ENCODE measurements at places on chromosomes 5 and 9.
A peak's percentile ranks its signal among the peaks of the same experiment; 100 is the strongest.

DNA sequence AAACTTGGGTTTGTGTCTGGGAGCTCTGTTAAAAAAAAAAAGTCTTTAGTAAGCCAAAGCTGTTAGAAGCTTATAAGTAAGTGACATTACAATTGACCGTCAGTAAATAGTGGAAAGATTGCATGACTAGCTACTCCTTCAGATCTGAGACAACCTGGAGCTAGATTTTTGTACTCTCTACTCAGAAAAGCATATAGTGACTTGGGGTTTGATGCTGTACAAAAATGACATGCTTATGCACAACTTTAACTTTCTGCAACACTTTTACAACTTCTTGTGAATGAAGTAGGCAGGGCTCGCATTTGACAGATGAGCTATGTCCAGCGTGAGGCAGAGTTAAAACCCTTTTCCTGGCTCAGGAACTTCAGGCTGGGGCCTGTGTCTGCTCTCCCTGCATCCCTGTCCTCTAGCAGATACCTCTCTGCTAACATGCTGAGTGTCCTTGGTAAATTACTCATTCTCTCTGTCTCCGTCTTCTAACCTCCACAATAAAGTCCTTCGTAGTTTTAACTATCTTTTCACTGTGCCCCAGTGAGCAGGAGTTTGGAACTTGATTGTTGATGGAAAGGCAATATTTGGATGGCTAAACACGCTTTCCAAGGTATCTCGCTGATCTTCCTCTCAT lies 471 bp upstream of the GHR start:
- no peak for DNase-seq

DNA sequence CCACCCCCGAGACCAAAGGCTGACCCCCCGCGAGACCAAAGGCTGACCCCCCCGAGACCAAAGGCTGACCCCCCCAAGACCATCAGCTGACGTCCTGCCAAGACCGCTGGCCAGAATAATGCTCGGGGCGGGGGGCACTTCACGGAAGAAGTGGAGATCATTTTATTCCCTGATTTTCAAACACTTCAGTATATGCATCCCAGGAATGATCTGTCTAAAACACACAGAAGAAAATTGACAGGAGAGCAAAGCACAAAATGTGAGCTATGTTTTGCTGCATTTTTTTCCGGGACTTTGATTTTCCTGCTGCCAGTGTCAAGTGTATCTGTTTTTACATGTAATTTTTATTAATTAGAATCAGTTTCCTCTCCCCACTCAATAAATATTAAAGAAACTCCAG lies 67.1 kb downstream of the ADAMTS2 start:
- no peak for DNase-seq

DNA sequence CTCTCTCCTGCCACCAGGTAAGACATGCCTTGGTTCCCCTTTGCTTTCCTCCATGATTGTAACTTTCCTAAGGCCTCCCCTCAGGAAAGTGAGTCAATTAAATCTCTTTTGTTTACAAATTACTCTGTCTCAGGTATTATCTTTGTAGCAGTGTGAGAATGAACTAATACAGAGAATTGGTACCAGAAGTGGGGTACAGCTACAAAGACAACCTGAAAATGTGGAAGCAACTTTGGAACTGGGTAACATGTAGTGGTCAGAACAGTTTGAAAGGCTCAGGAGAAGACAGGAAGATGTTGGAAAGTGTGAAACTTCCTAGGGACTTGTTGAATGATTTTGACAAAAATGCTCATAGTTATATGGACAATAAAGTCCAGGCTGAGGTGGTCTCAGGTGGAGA lies 97.2 kb downstream of the FAM170A start:
- DNase-seq: no peak

GRCh38 chr5:1089146-1089545 lies 22.7 kb downstream of the SLC12A7 start:
- no peak for DNase-seq

DNA sequence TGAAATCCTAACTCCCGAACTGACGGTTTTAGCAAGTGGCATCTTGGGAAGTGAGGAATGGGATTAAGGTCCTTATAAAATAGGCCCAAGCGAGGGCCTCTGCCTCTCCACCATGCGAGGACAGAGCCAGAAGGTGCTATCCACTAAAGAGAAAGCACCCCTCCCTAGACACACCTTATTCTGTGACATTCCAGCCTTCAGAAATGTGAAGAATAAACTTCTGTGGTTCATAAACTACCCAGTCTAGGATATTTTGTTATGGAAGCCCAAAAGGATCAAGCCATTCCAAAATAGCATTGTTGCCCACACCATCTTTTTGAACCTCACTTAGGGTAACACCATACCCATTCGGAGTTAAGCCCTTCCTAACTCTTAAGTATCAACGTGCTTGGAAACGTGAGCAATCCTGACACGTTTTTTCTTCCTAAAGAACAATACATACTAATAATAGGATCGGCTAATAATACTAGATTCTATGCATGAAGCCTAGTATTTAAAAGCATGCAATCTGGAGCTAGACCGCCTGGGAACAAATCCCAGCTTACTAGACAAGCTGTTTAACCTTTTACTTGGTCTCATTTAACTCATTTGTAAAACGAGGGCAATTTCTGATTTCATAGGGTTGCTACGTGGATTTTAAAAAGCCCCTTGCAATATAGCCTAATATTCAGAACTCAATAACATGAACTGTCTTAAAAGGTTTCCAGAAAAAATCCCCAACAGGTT lies 1.1 kb upstream of the SMC2 start:
- DNase-seq: no peak

DNA sequence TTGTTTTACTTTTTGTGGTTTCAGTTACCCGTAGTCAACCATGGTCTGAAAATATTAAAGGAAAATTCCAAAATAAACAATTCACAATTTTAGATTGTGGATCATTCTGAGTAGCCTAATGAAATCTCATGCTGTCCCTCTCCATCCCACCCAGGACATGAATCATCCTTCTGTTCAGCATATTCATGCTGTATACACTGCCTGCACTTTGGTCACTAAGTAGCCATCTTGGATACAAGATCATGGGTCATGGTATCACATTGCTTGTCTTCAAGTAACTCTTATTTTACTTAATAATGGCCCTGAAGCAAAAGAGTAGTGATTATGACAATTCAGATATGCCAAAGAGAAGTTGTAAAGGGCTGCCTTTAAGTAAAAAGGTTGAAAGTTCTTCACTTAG lies 536.5 kb upstream of the ACO1 start:
- DNase-seq: no peak

GRCh38 chr5:116281309-116281708 lies 196.5 kb downstream of the COMMD10 start:
- no peak for DNase-seq

- no peak for DNase-seq
Observed at GRCh38 chr5:32147959-32148358, 26.2 kb downstream of the GOLPH3 start.

- no peak for DNase-seq
Observed at GRCh38 chr5:10577371-10578292, 13.8 kb downstream of the ANKRD33B start.

GRCh38 chr5:58460002-58460731 lies at the start of gene PLK2:
PLK2 (minus strand) TSS chr5:58460086; CDS start chr5:58459959, 127 bp downstream.
- DNase-seq: no peak

GRCh38 chr9:6829027-6829426 lies 71.3 kb downstream of the KDM4C start:
- no peak for DNase-seq

DNA sequence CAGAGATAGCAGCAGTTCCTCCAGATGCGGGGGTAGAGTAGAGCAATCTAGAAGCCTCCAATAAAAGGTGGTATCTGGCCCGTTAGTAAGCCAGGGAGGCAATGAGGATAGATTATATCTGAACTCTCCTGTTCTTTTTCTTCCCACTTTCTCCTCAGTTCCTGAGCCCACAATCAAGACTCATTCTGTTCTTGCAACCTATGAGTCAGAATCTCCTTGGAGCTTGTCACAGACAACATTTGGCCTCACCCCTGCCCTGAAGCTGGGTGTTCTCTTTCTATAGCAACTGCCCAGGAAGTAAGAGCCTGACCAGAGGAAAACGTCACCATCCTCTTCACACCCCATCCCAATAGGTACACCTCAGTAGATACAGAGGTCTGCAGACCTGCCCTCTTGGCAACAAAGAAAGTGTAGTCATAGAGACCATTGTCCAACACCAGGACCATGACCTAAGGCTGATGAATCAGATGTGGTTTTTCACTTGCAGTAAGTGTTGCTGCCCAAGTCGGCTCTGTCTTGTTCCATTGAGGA lies 76.3 kb upstream of the PCA3 start:
- DNase-seq: peak; percentile 53

- no peak for DNase-seq
Observed at GRCh38 chr9:73079326-73079725, 72.3 kb upstream of the ANXA1 start.

- peak; percentile 96 for DNase-seq
Observed at GRCh38 chr5:168317521-168318147, 26.2 kb downstream of the WWC1 start.

- DNase-seq: no peak
Observed at GRCh38 chr5:69494452-69494851, 1.9 kb downstream of the OCLN start.

DNA sequence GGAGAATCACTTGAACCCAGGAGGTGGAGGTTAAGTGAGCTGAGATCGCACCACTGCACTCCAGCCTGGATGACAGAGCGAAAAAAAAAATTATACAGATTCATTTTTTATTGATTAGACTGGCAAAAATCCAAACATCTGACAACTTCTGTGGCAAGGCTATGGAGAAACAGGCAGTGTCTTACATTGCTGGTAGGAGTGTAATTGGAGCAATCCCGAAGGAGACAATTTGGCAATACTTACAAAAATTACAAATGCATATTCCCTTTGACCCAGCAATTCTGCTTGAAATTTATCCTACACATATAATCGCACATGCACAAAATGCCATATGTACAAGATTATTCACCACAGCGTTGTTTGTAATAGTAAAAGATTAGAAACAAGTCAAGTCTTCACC lies 86.8 kb downstream of the MAPKAP1 start:
- no peak for DNase-seq

DNA sequence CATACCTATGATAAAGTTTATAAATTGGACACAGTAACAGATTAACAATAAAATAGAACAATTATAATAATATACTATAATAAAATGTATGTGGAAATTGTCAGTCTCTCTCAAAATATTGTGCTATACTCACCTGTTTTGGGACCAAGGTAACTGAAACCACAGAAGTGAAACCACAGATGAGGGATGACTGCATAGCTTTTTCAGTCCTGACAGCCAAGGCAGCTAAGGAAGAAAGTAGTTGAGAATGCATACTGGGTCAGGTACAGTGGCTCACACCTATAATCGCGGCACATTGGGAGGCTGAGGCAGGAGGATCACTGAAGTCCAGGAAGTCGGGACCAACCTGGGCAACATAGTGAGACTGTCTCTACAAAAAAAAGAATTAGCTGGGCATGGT lies 8.9 kb downstream of the SRP19 start:
- no peak for DNase-seq

DNA sequence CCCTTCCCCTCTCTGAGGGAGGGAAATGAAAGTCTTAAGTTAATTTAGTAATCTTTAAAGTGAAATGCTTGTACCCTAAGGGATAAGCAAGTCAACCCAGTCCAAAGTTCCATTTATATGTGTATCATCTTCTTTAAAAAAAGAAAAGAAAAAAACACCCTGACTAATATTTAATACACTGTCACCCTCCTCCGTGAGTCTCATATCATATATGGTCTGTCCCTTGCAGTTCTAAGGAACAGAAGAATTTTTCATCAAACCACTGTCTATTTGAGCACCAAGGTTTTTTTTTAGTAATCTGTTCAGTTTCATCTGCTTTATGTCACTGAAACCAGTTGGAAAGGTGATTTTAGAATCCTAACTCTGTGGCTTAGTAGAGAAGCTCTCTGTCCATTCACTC lies 15.2 kb downstream of the TNIP1 start:
- no peak for DNase-seq

DNA sequence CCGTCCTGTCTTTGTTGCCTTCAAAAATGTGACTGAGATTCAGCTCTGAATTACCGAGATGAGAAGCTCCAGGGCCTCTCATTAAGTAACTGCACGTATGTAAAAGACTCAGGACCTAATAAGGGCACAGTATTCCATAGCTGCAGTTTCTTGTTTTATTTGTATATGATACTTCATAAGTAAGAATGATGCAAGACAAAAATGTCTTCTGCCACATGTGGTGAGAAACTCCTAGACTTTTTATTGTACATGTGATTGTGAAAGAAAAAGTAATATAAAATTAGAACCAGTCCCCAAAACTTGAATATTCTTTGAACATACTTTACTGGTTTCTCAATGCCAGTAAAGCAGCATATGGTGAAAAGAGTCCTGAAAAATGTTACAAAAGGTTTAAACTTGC lies 110.1 kb upstream of the OTULINL start:
- no peak for DNase-seq

- DNase-seq: peak; percentile 57
Observed at GRCh38 chr5:116494784-116495450, 79.7 kb downstream of the SEMA6A start.

- DNase-seq: no peak
Observed at GRCh38 chr5:179825655-179826182, 5.0 kb downstream of the SQSTM1 start.

DNA sequence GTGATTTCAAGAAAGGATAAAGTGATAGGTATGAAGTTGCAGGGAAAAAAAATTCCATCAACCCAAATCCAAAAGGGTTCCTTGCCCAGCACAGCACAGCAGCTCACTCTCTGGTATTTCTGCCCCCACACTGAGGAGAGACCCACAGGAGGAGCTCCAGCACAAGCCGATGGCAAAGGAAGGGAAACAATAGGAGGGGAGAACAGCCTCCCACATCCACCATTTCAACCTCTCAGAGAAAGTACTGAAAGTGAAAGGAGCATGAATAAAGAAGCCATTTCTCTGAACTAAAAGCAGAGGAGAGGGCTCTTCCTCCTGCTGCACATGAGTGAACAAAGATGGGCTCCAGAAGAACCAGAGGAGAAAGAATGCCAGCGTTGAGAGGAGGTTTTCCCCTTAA lies 54.9 kb upstream of the ZSWIM6 start:
- DNase-seq: no peak

- DNase-seq: peak; percentile 41
Observed at GRCh38 chr5:72314571-72315172, 5.4 kb downstream of the MRPS27 start.

DNA sequence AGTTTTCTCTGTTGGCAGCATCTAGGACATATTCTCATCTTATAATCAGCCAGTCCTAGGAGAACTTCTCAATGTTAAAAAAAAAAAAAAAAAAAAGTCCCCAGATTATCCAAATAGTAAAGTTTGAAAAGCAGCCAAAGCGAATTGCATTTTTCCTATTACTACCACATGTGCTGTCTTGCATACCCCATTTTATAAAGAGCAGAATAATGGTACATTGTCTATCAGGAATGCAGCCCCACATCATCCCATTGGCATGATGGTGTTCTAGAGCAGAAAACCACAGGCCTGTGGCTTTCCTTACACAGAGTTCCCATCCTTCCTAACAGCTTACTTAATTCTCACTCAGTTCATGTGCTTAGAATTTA lies 381.6 kb downstream of the TMEM38B start:
- no peak for DNase-seq

GRCh38 chr9:108756746-108757490 lies 98.9 kb downstream of the ACTL7B start:
- no peak for DNase-seq

- no peak for DNase-seq
Observed at GRCh38 chr9:4141296-4141695, 158.6 kb downstream of the GLIS3 start.
